Chondrocyte (in vitro differentiated cells): ENCODE measurements at places on chromosomes 7 and 10.

DNA sequence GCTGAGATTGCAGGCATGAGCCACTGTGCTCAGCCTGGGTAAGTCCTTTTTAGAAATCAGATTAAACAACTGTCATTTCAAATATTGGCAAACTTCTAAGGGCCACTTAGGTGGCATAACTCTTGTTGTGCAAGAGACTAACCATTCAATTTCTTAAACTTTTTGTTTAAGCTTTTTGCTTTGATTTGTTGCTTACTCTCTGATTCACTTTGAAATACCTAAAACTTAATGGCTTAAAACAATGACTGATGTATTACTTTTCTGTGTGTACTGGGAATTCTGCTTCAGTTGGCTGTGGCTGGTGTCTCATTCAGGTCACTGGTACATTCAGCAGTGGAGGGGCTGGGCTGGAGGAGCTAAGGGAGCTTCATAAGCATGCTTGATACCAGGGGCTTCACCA, 28.9 kb downstream of the ZNF25 start:
- DNase-seq: no peak

DNA sequence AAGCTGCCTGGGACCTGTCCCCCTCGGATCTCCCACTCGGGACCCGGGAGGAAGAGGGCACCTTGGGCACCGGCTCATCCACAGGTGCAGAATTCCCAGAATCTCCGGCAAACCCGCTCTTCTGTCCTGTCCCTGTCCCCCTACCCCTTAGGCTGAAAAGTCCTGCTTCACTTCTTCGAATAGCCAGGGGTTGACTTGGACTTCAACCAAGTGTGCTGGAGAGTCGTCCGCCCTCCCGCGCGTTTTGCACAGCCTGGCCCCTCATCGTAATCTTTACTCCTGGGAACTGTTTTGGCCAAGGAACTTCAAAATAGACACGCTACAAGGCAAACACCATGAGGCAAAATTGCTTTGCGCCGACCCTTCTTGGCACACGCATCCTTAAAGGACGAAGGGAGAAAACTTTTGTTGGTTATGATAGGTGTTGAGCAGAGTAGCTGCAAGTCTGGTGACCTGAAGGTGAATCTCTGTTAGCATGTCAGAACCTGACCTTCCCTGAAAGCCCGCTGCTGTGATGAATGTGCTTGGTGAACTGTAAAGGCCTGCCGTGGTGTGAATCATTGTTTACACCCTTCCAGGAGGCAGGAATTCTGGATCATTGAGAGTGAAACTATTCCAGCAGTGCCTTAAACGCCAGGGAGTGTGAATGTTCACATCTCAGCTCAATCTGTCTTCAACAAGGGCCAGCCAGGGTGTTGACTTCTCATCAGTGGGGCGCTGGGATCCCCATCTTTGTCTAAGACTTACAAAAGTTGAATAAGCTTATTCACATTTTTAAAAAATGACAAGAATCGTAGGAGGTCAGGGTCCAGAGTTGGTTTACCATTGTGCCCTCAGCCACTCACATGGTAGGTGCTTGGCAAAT, 589 bp upstream of the RAPGEF5 start:
- no peak for DNase-seq

DNA sequence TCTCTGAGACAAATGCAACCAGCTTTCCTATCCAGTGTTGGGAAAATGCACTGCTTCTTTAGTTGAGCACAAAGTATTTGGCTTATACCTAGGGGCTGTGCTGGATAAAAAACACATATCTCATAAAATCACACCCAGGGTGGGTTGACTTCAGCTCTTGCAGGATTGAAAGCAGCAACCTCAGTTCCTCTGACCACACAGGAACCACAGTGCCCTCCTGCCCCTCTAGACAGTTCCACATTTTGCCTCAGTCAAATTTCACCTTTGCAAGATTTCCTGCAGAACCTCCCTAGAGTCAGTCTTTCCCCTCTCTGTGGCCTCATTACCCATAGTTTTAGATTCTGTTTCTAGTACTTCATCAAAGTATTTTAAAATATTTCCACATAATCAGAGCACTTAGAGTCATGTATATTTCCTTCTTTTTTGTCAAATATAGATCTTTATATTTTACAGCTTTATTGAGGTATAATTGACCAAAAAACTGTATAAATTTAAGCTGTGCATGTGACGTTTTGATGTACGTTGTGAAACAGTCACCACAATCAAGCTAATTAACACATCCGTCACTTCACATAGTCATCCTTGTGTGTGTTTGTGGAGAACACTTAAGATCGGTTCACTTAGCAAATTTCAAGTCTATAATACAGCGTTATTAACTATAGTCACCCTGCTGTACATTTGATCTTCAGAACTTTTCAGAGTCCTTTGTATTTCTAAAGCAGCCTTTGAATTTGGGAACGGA, 37.0 kb upstream of the EGR2 start:
- DNase-seq: no peak

DNA sequence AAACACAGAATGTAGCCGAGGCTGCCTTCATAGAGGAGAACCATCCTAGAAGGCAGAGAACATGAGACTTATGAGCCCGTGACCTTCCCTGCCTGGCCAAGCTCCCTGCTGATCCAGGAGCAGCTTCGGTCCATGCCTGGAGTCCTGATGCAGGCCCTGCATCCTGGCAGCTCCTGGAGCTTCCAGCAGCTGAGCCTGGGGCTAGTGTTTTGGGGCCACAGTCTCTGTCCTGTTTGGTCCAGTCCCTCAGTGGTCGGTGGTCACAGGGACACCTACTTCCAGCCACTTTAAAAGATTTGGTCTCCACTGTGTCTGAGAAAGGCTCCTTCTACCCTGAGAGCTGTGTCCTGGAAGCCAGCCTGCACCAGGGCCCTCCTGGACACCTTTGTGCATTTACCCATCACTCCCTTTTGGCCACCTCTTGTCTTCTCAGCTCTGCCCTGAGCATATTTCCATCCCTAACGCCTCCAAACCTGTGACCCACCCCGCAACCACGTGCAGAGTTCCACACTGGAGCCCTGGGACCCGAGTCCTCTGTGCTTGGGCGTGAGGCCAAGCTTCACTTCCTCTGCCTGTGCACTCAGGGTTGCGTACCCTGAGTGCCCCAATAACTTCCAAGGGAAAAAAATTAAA, 315.2 kb upstream of the ZNF32 start:
- no peak for DNase-seq

GRCh38 chr7:140192620-140193019, 15.8 kb upstream of the KDM7A start:
- no peak for DNase-seq

- no peak for DNase-seq
Measured at GRCh38 chr10:62248465-62248864, 20.2 kb downstream of the RTKN2 start.

DNA sequence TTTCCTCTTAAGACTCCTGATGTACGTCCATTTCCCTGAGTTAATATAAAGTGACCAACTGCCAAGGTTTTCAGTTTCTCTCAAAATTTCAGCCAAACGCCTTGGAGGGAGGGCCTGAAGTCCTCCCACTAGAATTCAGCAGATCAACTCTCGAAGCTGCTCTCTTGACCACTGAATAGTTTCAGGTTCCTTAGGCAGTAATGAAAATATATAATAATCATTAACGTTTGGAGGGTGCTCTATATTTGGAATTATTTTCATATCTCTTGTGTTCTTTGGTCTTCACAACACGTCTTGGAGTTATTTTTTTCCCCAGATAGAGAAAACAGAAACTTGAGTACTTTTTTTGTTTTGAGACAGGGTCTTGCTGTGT, 123.6 kb upstream of the SFMBT2 start:
- no peak for DNase-seq

DNA sequence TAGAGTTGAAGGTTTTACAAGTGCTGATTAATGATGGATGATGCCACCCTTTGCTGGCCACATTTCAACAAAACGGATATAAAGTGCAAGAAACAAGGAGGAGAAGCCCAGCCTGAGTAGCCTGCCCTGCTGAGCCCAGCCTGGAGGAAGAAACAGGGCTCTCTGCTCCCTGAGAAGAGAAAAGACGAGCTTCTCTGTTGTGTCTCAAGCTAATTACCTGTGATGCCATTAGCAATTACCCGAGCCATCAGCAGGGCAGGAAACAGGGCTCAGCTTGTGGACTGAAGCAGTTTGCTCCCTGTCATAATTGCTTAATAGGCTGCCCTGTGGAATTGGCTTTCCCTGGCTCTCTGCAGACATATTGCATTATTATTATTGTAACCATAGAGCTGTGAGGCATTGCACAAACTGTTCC, 709.3 kb upstream of the AUTS2 start:
- no peak for DNase-seq

GRCh38 chr7:26618449-26618848, 245.9 kb downstream of the SKAP2 start:
- DNase-seq: no peak

- DNase-seq: no peak
Measured at GRCh38 chr7:55065079-55065478, 46.3 kb downstream of the EGFR start.

DNA sequence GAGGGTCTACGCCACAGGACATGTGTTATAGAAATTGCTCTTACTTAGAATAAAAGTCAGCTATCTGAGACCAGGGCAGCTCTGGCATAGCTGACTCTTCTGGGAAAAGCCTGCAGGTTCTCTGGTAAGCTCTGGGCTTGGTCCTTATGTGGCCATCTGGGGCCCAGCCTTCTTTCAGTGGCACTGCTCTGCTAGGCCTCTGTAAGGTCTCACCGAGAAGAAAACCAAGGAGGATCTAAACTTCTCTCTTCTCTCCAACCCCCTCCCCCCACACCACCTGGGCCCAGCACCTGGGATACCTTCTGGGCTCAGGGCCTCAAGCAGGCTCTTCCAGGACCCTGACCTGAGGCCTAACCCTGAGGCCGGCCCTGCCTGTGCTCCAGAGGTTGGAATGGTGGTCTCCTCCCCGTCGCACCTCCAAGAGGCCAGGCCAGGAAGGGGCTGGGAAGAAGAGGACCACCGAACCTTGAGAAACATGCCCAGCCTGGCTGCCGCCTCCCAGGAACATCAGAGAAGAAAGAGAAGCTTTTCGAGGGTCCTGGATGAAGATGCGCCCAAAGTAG, 323.6 kb downstream of the GFRA1 start:
- DNase-seq: no peak

GRCh38 chr10:26436848-26437247, 1.3 kb upstream of the APBB1IP start:
- DNase-seq: no peak

- DNase-seq: no peak
Measured at GRCh38 chr7:132705146-132705545, 128.9 kb upstream of the PLXNA4 start.

DNA sequence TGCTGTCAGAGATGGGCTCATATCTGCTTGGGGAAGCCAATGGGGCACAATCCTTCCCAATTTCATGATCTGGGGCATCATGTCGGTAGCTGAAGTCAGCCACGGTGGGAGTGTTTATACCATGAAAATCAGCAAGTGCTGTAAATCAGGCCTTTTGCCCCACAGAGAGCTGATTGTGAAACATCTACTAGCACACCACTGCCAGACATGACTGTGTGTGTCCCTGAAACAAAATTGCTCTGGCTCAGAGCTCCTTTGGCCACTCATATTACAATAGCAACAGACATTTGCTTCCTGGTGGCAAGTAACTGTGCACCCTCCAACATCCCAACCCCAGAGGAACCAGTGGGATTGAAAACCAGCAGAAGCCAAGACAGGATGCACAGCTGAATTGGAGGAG, 23.7 kb downstream of the GPR26 start:
- DNase-seq: no peak

DNA sequence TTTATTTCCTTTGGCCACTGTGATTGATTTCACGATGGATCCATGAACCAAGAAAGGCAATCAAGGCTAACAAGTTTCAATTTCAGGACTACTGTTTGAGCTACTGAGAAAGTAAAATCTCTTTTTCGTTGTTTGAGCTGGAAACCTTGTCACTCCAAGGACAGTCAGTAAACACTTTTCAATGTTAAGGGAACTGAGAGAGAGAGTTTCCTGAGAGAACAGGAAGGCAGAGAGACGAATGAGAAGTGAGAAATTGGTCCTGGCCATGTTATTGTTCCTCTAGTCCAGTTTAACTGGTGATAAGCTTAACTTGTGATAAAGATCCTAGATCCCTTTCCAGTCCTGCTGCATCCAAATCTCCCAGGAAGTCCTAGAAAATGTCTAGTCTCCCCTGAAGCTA, 909 bp upstream of the AKR1D1 start:
- DNase-seq: no peak

DNA sequence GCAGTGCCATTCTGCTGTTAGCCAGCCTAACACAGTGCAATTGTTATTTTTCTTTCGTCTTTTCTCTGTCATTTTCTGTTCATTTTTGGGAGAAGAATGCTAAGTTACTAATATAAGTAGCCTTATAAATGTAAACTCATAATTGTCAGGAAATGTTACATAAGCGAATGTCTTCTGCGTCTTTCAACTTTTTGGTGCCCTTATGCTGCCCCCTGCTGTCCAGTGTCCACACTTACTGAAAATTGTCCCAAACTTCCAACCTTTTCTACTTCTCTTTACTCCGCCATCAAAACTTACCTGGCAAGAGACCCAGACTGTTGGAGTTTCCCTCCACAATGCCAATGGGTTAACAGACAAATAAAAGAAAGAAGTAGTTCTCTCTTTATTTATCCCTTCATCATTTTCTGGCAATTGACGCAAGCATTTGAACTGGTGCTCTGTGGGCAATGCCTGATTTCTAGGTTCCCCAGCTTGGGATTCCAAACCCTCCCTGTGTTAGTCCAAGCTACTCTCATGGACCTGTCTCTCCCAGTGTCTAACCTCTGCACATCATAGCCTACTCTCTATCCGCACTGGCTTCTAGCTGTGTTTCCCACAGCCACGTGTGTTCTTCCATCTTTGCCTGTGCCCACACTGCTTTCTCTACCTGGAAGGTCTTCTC, 21.0 kb upstream of the EPC1 start:
- DNase-seq: no peak

GRCh38 chr10:43082087-43082486, 5.2 kb downstream of the RET start:
- DNase-seq: no peak

- DNase-seq: no peak
Measured at GRCh38 chr10:95789902-95790301, 33.9 kb downstream of the ENTPD1 start.

- DNase-seq: no peak
Measured at GRCh38 chr7:20193242-20193777, 23.9 kb downstream of the MACC1 start.
